ENCODE measurements at places on chromosomes 6 and 20. TPM values are rescaled to one million over a fixed set of nuclear protein-coding genes. Genes with fewer than 3 reads are reported as not detected.

GRCh38 chr20:51767867-51768758 is at the start of gene ATP9A:
TSS of gene ATP9A (minus strand) at chr20:51768390. CDS start at chr20:51768369, 21 bp downstream.
- peak; percentile 96 for DNase-seq

DNA sequence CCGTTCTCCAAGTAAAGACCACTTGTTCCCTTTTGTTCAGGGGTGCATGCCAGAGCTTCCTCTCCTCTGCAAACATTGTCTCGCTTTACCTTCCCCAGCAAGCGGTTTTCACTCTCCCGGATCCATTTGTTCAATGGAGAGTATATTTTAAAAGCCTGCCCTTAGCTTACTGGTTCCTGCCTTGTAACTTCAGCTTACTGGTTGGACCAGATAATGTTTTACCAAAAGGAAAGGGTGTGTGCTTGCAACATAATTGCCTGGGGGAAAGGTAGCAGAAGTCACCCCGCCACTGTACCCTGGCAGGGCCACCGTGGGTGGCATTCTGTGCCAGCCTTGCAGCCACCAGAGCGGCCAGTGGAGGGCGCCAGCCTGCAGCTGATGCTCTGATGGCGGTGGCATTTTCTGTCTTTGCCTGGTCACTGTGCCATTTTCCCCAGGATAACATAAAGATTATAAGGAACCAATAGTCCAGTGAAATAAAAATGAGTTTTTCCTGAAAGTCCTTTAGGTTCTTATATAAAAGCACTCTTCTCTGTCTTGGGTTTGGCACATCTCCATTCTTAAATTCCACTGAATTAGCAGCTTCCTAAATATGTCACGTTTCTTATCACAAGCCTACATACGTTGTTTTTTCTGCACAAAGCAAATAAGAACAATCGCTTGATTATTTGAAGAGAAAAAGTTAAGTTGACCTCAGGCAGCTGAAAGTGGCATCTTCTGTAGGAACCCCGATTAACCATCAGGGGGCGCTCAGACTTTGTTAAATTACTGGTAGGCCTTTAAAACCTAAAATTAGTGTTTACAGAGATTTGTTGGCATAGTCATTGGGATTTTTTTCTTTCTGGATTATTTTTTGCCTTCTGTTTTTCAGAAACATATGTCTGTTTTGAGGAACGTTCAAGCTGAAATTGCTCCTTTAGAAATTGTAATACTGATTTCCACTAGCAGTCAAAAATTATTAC is 67.4 kb upstream of the XRN2 start:
- peak; percentile 63 for DNase-seq

GRCh38 chr20:64142590-64142989 is 21.7 kb upstream of the MYT1 start:
- peak; percentile 37 for DNase-seq

EGFL8 gene
- 0.36 TPM for total RNA-seq

DCDC2 gene
- total RNA-seq = under 0.01 TPM

MTFR2 gene
- total RNA-seq = 1.5 TPM

DNA sequence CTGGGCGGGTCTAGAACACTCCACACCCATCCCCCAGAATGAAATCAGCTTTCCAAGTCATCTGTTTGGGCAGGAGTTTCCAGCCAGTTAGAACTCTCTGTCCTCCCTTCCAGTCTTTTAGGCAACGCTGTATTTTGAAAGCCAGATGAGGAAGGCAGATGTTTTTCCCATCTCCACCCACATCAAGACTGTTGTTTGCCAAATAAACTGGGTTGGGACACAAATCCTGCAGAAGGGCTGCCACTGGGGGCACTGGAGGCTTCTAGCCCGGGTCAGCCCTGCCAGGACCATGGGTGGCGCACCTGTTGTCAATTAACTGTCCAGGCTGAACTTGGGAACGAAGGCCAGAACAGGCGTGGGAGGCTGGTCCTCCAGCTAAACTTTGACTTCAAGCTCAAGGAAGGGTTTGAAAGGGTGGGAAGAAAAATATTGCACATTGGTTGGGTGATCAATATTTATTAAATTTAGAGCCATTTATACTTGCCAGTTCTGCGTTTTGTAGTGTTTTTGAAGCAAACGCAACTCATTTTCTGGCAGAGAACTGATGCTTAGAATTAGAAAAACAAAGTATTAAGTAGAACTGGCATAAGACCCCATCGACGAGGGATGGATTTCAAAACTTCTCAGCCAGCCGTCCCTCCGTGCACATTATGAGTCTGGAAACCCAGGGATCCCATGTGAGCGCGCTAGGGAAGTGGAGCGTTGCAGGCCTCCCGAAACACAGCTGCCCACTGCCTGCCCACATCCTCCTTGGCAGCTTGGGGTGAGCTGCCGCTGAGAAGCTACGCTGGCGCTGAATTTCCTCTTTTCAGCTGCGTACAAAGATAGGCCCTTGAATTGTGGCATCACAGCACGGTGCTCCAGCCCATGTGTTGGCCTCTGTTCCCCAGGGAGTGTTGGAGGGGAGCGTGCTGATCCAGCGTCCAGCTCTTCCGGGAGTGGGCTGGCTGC is 297.4 kb downstream of the QKI start:
- DNase-seq = no peak
